NCI-H1417 treated with DMSO at 0.1 percent for 48 hours (cell line): ENCODE measurements at places on chromosomes 6 and 20.

GRCh38 chr6:167925026-167925425 is 72.4 kb upstream of the KIF25 start:
- no peak for DNase-seq

GRCh38 chr6:142700032-142700431 is 244.9 kb downstream of the HIVEP2 start:
- DNase-seq: no peak

GRCh38 chr6:7996538-7997111 is 67.6 kb downstream of the BLOC1S5 start:
- no peak for DNase-seq

DNA sequence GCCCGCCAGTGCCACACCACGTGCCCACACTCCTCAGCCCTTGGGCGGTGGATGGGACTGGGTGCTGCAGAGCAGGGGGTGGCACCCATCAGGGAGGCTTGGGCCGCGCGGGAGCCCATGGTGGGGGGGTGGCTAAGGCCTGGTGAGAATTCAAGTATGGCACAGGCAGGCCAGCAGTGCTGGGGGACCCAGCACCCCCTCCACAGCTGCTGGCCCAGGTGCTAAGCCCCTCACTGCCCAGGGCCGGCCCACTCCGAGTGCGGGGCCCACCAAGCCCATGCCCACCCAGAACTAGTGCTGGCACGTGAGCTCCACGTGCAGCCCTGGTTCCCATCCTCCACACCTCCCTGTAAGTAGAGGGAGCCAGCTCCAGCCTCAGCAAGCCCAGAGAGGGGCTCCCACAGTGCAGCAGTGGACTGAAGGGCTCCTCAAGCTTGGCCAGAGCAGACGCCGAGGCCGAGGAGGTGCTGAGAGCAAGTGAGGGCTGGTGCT is 1091.1 kb upstream of the GJE1 start:
- no peak for DNase-seq

- DNase-seq: no peak
Observed at GRCh38 chr6:84172574-84172973, 54.9 kb downstream of the CEP162 start.

GRCh38 chr6:37493661-37493995 is 6.1 kb downstream of the CCDC167 start:
- no peak for DNase-seq

DNA sequence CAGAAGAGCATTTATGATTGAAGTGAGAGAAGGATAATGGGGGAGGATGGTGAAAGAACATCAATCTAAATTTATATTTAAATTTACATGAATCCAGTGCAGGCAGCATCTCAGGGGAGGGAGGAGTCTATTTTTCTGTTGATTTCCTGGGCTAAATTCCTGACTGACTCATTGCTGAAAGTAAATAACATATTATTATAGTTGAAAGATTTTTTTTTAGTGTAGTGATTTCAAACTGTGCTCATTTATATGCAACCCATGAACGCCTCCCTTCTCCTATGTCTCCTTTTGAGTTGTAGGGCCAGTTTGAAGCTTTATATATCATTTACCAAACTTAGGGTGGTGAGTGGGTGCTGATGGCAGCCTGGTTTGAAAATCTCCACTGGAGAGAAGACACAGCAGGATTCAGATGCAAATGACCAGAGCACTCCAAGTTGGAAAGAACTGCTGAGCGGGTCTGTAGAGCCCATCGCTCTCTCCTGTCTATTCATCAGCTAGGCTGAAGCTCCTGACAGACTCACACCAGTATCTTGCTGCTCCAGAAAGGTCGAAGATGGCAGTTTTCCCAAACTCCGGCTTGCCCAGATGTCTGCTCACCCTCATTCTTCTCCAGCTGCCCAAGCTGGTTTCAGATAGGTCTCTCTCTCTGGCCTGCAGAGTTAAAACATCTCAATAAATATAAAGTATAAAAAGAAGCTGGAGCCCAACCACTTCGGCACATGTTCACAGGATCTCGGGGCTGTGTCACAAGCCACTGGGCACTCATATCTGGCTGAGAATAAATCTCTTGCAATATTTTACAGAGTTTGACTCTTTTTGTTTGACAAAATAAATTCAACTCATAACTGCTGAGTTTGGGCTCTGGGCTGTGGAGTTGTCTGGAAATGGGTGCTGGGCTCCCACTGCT is 18.3 kb downstream of the BTN2A1 start:
- DNase-seq: no peak

- no peak for DNase-seq
Observed at GRCh38 chr6:160973311-160974250, 18.0 kb upstream of the MAP3K4 start.

DNA sequence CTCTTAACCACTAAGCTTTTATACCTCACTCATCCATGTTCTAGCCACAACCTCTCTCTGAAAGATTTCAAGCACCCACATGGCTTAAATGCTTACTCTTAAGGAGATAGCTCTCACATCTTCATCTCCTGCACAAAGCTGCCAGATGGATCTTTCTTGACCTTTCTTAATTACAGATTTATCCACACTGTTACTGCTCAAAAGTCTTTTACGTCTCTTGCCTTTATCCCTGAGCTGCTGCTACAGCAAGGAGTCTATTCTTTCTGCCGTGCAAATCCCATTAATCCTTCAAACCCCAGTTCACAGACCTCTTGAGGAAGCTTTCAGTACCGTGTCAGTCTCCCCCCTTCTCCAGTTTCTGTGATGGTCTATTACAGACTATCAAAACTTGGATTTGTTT is 54.6 kb downstream of the B4GALT5 start:
- no peak for DNase-seq

- DNase-seq: no peak
Observed at GRCh38 chr20:24672886-24673677, 203.7 kb downstream of the SYNDIG1 start.
